ENCODE measurements at places on chromosomes 1 and 21.

DNA sequence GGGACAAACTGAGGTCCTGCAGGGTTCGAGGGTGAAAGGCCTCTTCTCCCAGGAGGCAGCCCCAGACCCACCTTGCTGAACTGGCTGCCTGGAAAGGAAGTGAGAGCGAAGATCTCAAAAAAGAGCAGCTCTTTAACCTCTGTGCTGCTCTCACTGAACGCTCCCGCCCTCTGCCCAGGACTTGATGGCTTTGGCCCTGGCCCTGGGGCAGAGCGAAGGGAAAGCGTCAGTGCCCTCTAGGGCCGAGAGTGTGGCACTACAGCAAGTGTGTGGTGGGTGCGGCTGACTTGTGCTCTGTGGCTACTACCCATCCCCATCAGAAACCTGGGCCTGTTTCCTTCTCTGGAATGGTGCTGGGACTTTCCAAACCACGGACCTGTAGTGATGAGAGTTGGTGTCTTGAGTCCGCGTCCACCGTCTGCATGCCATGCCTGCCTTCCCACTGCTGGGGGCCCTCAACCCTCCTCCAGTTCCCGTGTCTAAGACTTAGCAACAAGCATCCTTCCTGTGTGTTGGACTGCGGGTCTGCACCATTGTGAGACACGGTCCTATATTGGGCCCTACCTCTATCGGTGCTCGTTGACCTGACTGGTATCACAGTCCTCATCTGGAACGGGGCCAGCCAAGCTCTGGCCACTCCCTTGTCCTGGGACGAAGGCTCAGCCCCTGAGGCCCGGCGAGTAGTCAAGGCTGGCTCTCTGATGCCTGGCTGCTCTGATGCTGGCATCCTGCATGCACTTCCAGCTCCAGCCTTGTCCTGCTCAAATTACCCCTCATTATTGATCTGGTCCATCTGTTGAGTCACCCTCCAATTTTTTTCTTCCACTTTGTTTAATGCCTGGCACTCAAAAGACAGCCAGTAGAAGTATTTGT, 180.3 kb downstream of the DISC1 start:
- DNase-seq, result peak; percentile 82

- no peak for DNase-seq
These were observed 61.7 kb downstream of the ITSN1 start for GRCh38 chr21:33703750-33704606.

DNA sequence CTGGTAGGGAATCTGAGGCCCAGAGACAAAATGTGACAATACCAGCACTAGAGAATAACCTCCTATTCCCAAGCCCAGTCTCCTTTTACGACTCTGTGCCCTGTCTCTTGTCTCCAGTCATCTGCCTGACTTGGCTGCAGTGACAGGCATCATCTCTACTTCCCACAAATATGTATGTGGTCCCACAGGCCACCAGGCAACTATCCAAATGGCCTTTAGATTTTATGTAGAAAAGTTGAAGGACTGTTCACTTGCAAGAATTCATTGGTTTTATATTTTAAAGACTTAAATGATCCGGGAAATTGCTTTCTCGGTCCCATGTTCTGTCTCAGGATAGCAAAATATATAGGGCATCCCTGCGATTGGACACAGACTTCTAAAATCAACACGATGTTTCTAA, 11.6 kb downstream of the KRTAP24-1 start:
- DNase-seq, result no peak

GRCh38 chr1:206131037-206131436, 13.8 kb upstream of the AVPR1B start:
- no peak for DNase-seq

GRCh38 chr21:44539046-44539445, 949 bp downstream of the KRTAP10-1 start:
- DNase-seq, result no peak

GRCh38 chr1:14067036-14067435, 367.0 kb downstream of the PRDM2 start:
- no peak for DNase-seq

GRCh38 chr1:240295811-240296210, 204.1 kb downstream of the FMN2 start:
- DNase-seq, result no peak

DNA sequence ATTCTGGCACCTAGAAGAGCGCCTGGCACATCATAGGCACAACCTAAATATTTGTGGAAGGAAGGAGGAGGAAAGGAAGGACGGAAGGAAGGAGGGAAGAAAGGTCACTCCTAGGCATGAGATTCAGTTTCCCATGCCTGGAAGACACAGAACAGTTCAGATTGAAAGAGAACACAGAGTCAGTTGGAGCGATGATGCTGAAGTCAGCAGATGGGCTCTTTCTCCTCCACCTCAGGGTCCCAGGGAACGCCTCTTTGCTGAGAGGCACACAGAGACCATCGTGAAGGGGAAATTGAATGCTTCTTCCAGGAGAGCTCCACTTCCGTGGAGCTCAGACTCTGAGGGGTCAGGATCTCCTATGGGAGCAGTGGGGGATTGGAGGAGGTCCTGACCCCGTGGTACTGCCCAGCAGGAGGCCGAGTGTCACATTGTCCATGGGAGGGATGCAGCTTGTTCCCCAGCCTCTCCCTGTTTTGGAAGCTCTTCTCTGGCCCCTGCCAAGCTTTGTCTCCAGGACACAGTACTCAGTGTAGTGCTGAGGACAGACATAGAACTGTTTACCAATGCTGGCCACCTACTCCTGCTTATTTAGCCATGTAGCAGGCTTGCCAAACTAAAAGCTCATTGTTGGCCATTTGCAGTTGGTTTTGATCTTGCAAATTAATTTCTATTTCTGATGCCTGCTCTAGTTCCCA, 2.4 kb downstream of the MYBPHL start:
- no peak for DNase-seq

GRCh38 chr1:41536361-41536802, 51.9 kb upstream of the EDN2 start:
- peak; percentile 16 for DNase-seq

DNA sequence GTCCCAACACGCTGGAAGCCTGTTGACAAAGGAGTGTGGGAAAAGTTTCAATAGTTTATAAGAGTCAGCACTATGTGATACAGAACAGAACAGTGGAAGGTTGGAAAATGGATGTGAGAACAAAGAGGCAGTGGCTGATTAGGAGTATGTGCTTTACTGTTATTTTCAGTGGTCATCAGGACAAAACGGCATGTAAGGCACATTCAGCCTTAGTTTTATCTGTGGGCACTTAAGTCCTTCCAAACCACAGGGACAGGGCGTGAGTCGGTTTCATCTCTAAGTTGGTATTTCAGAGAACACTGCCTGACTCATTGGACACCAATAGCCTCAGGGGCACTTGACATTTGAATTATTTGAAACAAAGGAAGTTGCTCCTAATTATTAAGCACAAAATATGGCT, 306.9 kb downstream of the ASTN1 start:
- DNase-seq, result peak; percentile 92

DNA sequence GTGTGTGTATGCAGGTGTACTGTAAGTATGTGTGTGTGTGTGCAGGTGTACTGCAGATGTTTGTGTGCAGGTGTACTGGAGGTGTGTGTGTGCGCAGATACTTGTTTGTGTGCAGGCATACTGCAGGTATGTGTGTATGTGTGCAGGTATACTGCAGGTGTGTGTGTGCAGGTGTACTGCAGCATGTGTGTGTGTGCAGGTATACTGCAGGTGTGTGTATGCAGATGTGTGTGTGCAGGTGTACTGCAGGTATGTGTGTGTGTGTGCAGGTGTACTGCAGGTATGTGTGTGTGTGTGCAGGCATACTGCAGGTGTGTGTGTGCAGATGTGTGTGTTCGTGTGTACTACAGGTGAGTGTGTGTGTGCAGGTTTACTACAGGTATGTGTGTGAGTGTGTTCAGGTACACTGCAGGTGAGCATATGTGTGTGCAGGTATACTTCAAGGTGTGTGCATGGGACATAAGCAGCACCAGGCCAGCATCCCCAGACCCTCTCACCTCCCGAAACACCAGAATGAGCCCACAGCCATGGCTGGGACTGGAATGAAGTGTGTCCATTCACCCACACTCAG, 97.5 kb downstream of the DMRTB1 start:
- no peak for DNase-seq

DNA sequence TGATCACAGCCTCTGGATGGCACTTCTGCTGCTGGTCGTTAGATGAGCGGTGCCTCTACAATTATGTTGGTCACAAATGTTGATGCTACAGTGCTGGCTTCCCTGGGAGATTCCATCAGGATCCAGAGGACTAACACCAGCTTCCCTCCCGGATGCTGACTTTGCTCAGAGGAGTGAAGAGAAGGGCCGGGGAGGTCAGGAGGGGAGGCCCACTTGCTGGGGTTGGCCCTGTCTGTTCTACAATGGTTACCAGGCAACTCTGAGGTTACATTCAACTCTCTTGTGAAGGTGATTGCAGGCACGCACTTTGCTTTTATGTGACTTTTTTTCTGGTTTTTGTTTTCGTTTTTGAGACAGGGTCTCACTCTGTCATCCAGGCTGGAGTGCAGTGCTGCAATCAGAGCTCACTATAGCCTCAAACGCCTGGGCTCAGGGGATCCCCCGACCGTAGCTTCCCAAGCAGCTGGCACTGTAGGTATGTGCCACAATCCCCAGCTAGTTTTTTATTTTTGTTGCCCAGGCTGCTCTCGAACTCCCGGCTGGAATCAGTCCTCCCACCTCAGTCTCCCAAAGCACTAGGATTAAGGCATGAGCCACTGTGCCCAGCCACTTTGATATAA, 112.5 kb downstream of the ADSS2 start:
- DNase-seq, result no peak

GRCh38 chr1:143691971-143692529, 279.7 kb downstream of the FAM72C start:
- DNase-seq, result no peak

DNA sequence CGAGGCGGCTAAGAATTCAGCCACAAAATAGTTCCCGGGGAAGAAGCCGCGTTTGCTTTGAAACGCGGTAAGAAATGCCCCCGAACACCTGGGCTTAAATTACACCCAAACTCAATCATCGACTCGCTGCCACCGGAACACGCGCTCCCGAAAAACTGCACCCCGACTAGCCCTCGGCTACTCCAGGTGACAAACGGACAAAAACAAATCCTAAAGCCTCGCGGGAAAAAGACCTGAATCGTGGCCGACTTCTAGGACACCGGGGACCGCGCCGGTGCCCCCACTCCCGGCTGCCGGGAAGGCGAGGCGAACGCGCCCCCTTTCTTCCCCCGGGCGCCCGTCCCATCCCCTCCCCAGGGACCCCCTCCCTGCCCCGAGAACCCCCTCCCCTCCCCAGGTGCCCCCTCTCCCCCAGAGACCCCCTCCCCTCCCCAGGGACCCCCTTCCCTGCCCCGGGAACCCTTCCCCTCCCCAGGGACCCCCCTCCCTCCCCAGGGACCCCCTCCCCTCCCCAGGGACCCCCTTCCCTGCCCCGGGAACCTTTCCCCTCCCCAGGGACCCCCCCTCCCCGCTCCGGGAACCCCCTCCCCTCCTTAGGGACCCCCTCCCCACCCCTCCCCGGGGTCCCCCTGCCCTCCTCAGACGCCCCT, 628 bp downstream of the C1orf159 start:
- DNase-seq, result no peak

GRCh38 chr1:167714098-167714438, 7.7 kb upstream of the MPZL1 start:
- no peak for DNase-seq

- no peak for DNase-seq
These were observed 17.4 kb upstream of the GPR153 start for GRCh38 chr1:6278263-6278662.

GRCh38 chr1:76841460-76841859, 25.8 kb upstream of the ST6GALNAC5 start:
- no peak for DNase-seq

GRCh38 chr1:59401581-59401980, 104.7 kb downstream of the FGGY start:
- DNase-seq, result no peak

- peak; percentile 91 for DNase-seq
These were observed at the start of gene PTGER3 for GRCh38 chr1:71047635-71048607. TSS of gene PTGER3 (minus strand) at chr1:71047816. CDS start at chr1:71047577, 239 bp downstream.

Measured in OCI-M1 (cell line).